Cerebellar nuclear complex (tissue), 1 donor: ENCODE measurements at places on chromosomes 1 and 21.

DNA sequence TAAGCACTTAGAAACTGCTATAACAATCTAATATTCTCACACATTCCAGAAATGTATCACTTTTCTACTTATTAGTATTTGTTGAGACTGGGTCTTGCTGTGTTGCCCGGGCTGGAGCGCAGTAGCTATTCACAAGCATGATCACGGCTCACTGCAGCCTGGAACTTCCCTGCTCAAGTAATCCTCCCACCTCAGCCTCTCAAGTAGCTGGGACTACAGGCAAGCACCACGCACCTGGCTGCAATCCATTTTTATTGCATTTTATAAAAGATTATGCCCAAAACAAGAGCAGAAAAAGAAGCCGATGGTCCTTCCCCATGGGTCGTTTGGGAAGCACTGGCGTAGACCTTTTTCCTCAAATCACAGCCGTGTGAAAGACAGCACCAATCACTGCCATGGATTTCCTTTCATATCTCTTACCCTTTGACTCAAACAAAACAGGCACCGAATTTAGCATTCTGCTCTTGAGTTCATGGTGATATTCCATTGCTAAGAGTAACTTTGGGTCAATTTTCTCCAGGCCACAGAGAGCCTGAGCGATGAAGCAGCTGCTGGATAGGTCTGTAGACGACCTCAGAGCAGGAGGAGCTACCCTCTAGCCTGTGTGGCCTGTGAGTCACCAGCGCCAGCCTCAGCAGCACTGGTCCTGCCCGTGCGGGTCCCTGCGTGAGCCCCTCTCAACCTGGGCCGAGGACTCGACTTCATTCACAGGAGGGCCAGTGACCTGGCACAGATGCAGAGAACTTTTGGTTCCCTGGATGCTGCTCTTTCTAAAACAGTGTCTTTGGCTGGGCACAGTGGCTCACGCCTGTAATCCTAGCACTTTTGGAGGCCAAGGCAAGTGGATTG lies 80.8 kb downstream of the PIK3CD start:
- no peak for DNase-seq

DNA sequence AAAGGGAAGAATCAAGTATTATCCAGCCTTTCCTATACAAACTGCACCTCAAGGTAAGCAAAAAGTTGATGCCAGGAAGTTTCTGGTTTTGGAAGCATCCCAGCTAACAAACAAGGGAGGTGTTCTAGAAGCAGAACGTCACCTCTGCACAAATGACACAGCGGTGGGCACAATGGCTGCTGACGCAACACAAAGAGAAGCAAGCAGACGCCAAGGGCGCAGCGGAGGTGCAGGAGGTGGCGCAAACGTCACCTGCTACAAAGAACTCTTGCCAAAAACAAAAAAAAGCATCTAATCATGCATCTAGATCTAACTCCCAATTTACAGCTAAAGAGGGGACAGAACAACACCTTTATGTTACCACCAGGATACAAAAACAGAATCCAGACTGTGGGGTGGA lies 88.5 kb downstream of the NPHP4 start:
- no peak for DNase-seq

DNA sequence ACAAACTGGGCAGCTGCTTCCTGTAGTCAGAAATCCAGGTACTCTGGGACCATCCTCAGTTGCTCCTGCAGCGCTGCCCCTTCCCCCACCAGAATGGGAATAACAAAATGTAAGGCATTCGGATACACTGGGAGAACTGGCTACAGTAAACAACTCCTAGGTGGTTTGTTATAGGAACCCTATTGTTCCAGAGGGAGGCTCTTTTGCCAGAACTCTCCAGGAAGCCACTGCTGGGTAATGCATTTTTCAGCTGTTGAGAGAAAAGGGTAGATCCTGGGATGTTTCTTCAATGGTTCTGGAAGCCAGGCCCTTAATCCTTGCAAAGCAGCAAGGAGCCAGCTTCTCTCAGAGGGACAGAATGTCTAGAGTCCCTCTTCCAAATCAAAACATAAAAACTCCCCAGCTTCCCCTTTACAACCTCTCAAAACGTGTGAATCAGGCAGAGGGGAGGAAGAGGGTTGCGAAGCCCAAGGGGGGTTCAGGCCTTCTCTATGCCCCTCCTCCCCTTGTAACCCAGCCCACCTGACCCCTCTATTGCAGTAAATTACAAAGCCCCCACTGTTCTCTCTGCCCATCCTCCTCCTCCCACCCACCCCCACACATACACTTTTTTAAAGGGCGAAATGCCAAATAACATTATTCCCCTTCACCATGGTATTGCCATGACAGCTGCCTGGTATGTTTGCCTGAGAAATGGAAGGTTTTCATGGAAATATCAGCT lies 29.1 kb downstream of the PLPP3 start:
- no peak for DNase-seq

- DNase-seq: no peak
These were observed 697 bp downstream of the SLC22A15 start for GRCh38 chr1:115976921-115977498.

- no peak for DNase-seq
These were observed 10.4 kb downstream of the RNF19B start for GRCh38 chr1:32954168-32954567.
